ENCODE measurements at places on chromosomes 6 and 20.

DNA sequence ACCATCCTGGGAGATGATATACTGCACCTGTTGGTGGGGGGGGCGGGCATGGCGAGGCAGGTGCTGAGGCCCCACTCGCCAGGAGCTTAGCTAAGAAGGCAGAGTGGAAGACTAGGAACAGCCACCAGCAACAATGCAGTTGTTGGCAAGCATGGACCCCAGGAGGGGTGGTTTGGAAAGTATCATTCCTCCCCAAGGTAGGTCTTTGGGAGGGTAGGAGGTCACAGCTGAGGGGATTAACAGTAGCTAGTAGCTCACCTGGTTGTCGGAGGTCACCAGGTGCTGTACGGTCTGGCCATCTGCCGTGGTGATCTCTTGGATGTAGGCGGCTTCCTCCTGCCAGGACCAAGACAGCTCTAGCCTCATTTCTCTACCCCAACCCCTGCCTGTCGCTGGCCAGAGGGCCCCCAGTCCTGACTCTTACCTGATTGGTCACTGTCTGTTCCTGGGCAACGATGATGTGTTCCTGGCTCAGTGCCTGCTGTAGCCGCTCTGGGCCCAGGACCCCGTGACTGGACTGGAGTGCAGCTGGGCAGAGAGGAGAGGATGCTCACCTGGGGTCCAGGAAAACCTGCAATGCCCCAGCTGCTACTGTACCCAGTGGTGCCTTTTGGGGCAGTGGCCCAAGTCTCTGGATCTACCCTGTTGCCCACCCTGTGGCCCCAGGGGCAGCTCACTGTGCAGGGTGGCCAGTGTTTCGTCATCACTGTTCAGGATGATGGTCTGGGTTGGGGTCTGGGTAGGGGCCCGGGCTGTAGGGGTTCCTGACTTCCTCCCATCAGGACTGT, 15.3 kb downstream of the PCIF1 start:
- DNase-seq = no peak

- no peak for DNase-seq
Measured at GRCh38 chr6:112701201-112701600, 354.1 kb downstream of the RFPL4B start.

DNA sequence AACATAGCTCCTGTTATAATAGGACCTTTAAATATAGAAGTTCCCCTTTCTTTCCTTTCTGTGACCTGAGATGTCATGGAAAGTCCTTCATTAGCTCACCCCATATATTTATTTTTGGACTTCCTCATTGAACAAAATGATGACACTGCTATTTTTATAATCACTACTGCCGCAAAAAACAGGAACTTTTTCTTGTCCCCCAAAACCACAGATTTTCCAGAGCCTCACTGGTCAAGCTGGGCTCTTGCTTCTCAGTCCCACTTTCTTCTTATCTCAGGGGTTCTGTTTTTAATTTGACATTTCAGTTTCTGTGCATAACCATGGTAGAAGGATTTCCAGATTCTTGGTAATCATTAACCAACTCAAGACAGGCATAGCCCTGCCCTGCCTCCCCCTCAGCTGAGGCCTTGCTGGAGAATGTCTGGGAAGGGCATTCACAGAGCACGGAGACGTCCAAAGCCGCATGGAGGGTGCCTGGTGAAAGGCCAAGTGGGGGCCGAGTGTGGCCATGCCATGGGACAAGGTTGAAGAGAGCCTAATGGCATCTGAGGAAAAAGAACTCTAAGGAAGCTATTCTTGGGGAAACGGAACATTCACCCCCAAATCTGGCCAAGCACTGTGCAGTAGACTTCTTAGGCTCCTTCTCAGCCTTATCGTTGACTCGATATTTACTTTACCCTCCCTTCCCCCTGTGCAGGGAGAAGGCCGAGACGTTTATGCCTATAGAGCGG, 73.7 kb downstream of the EDN1 start:
- DNase-seq = no peak

DNA sequence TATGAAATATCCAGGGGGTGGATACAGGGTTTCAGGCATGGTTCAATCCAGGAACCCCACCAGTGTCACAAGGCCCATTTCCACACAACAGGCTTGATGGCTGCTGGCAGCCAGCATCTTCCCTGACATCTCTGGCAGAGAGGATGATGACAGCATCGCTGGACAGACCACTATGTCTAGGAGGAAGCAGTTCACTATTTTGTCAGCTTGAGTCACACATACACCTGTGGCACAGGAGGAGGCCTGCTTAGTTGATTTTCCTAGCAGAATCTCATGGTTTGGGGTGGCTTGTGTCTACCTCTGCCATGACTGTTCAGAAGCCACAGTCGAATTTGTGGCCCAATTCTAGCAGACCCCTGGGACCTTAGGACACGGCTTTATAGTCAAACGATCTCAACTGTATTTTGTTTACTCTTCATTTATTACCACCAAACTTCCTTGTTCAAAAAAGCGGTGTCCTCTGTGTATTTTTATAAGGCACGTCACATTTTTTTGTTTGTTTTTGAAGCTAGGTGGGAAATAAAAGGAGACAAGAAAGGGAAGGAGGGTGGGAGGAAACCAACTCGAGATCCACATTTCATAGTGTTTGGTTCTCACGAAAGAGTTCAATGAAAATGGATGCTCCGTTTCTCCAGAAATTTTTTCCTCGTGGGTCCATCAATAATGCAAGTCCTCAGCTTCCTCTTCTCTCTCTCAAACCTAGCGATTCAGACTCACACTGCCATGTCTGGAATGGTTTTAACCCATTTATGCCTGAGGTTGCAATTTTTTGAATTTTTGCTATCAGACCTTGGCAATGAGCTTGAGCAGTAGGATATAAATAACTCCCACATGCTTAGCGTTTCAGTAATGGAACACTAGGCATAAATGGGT, 94.4 kb downstream of the TOX2 start:
- no peak for DNase-seq

- DNase-seq = no peak
Measured at GRCh38 chr20:57212534-57213276, 53.7 kb downstream of the BMP7 start.

- DNase-seq = no peak
Measured at GRCh38 chr6:137856138-137856898, 10.7 kb upstream of the TNFAIP3 start.

- no peak for DNase-seq
Measured at GRCh38 chr6:31718265-31718664, 3.1 kb downstream of the LY6G6D start.

GRCh38 chr6:121548131-121548530, 112.7 kb downstream of the GJA1 start:
- no peak for DNase-seq

DNA sequence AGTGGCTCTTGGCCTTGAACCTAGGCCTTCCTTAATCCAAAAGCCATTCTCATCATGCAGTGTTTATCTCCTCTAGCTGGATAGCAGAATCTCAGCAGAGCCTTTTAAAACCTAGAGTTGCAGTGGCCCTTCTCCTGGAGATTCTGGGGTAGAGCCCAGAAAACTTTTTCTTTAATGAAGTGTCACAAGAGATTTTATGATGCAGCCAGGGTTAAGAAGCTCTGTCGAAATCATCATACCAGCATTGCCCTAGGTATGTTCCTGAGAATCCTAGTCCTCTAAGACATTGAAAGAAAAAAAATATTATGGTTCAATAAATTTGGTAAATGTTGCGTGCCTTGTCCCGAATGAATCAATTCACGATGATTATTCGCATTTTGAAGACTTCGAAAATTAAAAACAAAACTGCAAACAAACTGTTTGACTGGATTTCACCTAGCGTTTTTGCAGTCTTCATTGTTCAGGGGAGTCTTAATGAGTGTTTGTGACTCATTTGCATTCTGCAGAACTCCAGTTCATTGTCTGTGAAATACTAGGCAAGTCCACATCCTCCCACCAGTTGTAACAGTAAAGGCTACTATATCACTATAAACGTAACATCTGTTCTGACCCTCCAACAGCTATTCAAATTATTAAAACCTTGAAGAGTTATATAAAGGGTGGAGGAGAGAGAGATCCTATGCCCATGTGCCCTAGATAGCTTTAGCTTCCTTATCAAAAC, 198.6 kb downstream of the UST start:
- no peak for DNase-seq

- no peak for DNase-seq
Measured at GRCh38 chr6:158328952-158329351, 16.7 kb downstream of the TULP4 start.

GRCh38 chr20:301886-302848, 4.8 kb downstream of the ZCCHC3 start:
- DNase-seq = no peak

DNA sequence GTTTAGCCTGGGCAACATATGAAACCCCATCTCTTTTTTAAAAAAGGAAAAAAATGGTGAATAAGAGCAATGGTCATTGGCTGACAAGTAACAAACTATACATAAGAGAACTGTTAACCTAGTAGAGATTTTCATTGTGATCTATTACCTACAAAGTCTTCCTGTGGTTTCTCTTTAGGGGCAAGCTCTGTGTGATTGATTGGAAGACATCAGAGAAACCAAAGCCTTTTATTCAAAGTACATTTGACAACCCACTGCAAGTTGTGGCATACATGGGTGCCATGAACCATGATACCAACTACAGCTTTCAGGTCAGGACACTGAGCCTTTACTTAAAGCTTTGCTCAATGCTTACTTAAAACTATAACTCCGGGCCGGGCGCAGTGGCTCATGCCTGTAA, 19.2 kb downstream of the MGME1 start:
- DNase-seq = no peak

DNA sequence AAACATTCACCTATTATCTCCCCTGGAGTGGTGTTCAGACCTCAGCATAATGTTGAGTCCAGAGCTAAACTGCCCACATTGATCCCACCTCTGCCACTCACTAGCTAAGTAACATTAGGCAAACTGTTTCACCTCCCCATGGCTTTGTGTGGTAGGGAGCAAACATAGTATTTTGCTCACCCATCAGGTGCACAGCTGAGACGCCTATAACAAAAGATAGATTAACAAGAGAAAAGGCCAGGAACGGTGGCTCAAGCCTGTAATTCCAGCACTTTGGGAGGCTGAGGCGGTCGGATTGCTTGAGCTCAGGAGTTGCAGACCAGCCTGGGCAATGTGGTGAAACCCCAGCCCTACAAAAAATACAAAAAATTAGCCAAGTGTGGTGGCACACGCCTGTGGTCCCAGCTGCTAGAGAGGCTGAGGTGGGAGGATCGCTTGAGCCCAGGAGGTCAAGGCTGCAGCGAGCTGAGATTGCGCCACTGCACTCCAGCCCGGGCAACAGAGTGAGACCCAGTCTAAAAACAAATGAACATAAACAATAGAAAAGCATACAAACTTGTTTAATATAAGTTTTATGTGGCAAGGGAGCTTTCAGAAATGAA, 91.6 kb downstream of the MAP3K7 start:
- no peak for DNase-seq

GRCh38 chr6:161319231-161319630, 45.4 kb upstream of the AGPAT4 start:
- DNase-seq = no peak

- DNase-seq = no peak
Measured at GRCh38 chr6:13478525-13478966, 8.9 kb downstream of the GFOD1 start.

GRCh38 chr6:158512809-158513208, 47.1 kb upstream of the TMEM181 start:
- no peak for DNase-seq

DNA sequence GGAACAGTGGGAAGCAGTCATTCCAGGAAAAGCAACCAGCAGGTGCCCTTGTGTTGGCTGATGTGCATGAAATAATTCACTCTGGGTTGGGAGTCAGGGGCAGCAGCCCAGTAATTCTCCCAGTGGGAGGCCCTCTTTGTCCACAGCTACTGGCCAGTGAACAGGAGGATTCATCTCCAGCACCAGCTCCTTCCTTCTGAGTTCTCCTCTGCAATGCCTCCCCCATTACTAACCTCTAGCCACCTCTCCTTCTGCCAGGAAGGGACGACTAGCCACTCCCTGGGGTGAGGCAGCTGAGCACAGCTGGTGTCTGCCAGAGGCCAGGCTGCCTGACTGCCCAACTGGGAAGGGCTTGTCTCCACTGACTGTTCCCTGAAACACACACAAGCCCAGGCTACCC, 12.5 kb upstream of the R3HDML start:
- DNase-seq = no peak

- DNase-seq = peak; percentile 49
Measured at GRCh38 chr6:90179190-90180169, 117.2 kb downstream of the BACH2 start.

DNA sequence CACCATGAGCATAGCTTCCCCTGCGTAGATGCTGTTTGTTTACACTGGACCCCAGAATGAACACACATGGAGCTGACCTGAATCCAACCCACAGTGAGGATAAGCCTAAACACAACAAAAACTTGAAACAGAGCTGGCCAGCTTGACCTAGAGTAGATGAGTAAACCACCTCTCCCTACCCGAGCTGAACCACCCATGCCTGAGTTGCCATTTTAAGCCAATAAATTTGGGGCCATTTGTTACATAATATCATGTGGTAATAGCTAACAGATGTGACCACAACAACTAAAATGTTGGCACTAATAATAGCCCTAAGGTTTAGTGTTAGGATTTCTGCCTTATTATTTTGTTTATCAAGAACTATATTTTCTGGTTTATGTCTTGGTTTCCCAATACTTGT, 103.2 kb upstream of the GRIK2 start:
- DNase-seq = no peak

- no peak for DNase-seq
Measured at GRCh38 chr6:16688984-16689636, 72.2 kb downstream of the ATXN1 start.

DNA sequence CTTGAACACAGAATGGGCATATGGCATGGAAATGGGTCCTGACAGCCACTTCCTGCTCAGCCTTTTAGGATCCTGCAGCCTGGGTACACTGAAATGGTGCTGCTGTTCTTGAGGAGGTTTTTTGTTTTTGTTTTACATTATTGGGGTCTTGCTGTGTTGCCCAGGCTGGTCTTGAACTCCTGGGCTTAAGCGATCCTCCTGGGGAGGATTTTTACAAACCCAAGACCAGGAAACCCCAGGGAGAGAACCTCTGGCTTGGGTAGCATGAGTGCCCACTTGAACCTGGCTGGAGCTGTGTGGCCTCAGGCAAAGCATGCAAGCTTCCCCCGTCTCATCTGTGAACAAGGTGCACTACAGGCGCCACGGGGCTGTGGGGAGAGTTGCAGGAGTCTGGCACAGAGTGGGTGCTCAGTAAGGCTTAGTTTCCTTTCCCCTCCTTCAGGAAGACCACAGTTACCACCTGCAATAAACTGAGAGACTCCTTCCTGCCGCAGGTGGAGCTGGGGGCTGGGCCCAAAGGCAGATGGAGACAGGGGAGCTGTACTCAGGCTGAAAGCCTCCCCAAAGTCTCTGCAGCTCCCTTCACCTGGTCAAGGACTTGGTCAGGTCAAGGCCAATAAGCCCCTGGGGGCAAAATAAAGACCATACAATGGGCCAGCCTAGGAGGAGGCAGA, 1.8 kb downstream of the SLA2 start:
- peak; percentile 42 for DNase-seq

DNA sequence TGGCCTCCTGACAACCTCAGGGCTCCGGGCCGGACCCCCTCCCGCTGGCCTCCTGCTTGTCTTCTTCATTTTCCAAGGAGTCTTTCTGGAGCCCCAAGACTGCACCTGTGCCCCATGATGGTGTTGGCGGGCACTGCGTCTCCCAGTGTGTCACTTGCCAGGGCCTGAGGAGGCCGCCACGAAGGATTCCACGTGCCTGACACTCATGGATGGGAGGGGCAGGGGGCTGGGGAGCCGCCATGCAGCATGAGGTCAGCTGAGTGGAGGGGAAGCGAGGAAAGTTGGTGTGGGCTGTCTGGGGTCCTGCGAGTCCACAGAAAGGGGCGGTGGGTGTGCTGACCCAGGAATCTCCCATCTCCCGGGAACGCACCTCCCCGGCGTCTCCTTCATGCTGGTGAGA, 165.7 kb downstream of the SMOC2 start:
- no peak for DNase-seq

All from CD4-positive, alpha-beta T cell treated with Interleukin-1 beta for 1 hour (primary cell).